ENCODE measurements at places on chromosomes 3 and 15.

DNA sequence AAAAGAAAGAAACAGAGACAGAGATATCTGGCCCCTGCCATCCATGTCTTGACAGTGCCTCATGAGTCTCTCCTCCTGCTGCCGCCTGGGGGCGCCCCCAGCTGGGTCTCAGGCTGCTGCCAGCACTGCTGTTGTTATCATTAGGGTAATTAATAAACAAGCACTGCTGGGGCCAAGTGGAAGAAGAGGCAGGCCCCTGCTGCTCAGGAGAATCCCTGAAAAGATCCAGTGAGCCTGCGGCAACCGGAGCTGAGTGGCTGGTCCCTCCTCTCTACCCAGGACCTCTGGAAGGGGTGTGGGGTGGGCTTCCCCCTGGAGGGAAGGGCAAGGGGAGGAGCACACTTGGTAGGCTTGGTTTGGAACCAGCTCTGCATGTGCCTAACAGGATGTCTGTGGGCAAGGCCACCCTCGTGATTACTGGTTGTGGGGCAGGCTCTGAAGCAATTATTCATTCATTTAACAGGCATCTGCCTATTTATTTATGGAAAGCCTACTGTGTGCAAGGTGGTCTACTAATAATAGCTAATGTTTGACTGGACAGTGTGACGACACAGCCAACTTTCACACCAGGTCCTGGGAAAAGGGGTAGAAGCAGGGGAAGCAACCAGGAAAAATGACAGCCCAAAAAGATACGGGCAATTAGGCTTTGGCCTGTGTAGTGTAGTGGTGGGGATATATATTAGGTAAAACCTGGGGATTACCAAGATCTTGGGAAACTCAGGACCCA lies 1.2 kb upstream of the TYRO3 start:
- no peak for DNase-seq

GRCh38 chr15:94889153-94889552 lies 657.8 kb downstream of the MCTP2 start:
- no peak for DNase-seq

GRCh38 chr15:59689626-59690236 lies 611 bp upstream of the BNIP2 start:
- DNase-seq = peak; percentile 92

- no peak for DNase-seq
These were observed 190.5 kb upstream of the CMC1 start for GRCh38 chr3:28050885-28051284.
